Activated naive CD4-positive, alpha-beta T cell treated with anti-CD3 and anti-CD28 coated beads, Interleukin-2, amount 50 U/mL, for 16 hours (primary cell): ENCODE measurements at places on chromosomes 4 and X.

- DNase-seq: no peak
Observed at GRCh38 chr4:142696334-142697122, 149.6 kb downstream of the INPP4B start.

- no peak for DNase-seq
Observed at GRCh38 chrX:88977835-88978234, 230.8 kb downstream of the CPXCR1 start.

GRCh38 chrX:118459494-118459893, 36.1 kb upstream of the DOCK11 start:
- no peak for DNase-seq

DNA sequence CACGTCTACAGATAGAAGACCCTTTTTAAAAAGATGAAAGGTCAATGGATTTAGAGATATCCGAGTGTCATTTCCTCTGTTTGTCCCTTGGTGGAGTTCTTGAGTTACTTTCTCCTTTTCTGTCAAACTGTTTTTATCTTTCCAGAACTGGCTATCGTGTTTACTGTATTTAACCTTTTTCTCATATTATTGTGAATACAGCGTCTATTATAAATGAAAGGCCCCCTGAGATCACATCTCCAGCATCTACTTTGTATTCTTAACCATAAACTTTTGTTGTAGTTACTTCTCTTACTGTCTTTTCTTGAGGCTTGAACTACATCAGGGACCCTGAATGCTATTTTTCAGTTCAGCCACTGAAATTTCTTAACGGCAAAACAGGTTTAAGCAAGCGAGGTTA, 4.0 kb upstream of the PCDH7 start:
- DNase-seq: no peak

GRCh38 chr4:112857461-112857860, 192.0 kb upstream of the ANK2 start:
- DNase-seq: no peak

- DNase-seq: no peak
Observed at GRCh38 chrX:71315917-71316316, 14.4 kb downstream of the ITGB1BP2 start.

DNA sequence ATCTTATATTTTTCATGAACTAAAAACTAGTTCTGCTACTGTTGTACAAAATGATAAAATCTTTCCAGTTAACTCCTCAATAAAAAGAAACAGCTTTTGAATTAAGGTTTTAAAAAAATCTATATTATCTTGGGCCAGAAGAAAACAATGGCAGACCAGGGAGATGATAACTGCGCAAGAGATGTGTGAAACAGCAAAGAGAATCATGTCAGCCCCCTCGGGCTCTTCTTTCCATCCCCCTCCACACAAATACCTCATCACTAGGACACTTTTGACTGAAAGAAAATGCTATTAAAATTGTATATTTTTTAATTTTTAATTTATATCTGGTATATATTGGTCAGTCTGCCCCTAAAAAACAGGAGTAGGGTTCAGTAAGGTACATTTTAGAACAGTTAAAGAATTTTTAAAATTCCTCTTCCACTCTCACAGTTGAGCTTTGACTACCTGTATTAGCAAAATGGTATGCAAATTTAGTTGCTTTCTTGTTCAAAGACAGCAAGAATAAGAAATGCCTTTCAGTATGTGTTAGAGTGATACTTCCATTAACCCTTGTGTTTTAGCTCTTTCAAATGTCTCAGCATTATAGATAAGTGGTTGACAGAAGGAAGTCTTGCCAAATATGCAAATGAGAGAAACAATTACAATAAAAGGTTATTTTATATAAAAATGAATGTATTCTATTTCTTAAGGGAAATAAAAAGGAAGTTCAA, 36.4 kb upstream of the LCORL start:
- no peak for DNase-seq

DNA sequence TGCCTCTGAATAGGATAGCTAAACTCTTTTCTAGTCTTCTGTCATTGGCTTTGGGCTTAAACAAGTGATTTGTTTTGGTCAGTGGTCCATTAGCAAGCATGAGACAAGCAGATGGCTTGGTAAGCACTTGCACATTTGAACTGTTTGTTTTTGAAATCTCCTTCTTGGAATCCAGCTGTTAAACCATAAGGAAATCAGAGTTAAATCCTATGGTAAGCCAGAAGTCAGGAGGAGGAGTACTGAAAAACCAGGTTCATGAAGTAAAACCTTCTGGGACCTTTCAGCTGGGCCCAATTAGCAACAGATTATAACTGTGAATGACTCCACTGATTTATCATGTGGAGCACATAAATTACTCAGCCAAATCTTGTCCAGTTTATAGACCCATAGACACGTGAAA, 1042.5 kb upstream of the PABPC4L start:
- DNase-seq: no peak

DNA sequence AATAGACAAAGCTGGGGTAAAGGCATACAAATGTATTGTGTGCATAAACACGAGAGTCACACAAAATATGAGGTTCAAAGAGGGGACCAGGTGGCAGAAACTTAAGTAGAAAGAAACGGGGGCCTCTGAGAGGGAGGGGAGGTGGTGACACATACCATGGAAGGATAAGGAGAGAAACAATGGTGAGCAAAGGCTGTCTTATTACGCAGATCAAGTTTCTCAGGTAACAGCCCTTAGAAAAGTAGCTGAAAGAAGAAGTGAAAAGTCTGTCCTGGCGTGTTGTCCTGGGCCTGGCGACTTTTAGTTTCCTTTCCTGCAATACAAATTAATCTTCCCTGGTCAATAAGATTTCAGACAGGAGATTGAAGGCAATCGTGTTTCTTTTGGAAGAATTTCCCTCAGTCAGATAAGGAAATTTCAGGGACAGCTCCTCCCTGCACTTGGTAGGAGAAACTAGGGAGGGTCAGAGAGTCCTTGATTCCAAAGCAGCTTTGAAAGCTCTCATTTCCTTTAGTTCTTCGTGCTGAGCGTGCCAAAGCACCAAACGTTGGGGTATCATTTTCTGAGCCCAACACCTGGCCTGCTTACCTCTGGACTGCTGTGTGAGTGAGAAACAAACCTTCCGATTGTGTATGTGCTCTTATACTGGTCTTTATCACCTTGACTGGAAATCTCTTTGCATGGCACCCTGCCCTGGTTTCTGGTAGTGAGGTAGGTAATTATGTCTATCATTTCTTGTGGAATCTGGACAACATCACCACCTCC, 676.7 kb upstream of the LCORL start:
- DNase-seq: no peak

GRCh38 chrX:16903274-16904022, 33.3 kb upstream of the RBBP7 start:
- DNase-seq: no peak

- DNase-seq: no peak
Observed at GRCh38 chr4:144646523-144647094, 653 bp downstream of the HHIP start.

GRCh38 chrX:70444326-70444945, at the start of gene DLG3:
Gene DLG3 (plus strand): TSS chrX:70444835. CDS start chrX:70445202, 367 bp downstream.
- DNase-seq: no peak

- DNase-seq: no peak
Observed at GRCh38 chrX:120823556-120823955, 52.1 kb downstream of the CT47B1 start.

DNA sequence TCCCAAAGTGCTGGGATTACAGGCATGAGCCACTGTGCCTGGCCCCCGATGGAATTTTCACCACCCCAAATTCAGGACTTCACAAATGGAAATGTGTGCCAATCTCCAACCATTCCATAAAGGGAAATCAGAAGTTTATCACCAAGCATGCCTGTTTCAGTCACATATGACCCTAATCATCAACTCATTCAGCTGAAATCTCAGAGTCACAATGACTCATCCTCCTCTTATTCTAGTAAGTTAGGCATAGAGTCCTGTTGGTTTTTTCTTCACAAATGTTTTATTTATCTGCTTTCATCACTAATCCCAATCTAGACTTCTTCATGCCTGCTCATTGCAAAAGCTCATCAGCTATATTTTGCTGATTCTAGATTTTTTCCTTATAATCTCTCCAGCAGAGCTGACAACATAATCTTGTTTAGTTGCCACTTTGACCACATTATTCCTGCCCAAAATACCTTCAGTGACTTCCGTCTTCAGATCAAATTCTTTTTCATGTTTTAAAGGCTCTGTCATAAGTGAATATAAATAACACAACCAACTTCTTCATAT, 83.3 kb downstream of the SLC7A11 start:
- no peak for DNase-seq

GRCh38 chr4:140042634-140043033, 111.3 kb downstream of the MAML3 start:
- DNase-seq: no peak

DNA sequence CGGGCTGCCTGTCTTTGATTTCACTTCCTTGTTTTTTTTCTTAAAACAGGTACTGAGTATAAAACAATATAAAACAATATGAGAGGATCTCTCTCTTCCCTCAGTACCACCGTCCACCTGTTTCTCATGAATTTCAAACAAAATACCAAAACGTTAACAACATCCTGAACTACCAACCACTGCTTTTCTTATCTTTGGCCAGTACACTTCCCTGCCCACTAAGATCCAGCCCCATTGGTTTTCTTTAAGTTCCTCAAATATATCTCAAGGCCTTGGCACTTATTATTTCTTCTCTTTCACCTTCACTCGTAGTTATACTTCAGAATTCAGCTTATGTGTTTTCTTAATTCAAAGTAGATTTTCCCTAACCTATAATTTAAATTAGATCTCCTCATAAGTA, 370.2 kb upstream of the GRIA3 start:
- no peak for DNase-seq

DNA sequence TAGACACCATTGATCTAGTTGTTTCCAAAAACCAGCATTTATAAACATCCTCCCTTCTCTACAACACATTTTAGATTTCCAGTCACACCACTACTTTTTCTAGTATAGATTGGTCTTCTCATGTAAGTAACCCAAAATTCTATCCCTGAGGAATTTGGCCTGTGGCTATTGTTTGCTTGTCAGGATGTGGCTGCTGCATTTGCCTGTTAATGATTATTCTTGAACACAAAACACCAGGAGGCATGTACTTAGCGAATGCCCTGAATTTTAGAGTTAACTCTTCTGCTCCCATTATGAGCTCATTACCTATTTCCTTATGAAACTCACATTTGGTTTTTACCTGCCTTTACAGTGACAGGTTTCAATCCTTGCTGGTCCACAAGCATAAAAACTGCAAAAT, 102.0 kb upstream of the FSTL5 start:
- no peak for DNase-seq

DNA sequence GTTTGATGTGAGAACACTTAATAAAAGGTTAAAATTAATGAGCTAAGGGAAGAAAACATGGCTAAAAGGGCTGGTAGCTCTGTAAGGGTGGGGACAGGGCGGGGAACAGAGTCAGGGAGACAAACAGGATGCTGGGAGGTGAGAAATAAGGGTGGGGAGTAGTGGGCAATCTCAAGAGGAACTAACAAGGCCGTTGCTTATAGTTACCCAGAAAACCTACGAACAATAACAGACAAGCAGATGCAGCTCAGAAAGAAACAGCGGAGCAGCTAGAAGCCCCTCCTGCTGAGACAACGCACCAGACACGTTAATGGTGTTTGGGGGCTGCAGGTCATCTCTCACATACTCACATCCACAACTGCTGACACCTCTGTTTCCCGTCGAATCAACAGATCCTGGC, 9.7 kb upstream of the KLF3 start:
- DNase-seq: no peak

GRCh38 chr4:79864500-79865200, 208.4 kb downstream of the ANTXR2 start:
- no peak for DNase-seq

DNA sequence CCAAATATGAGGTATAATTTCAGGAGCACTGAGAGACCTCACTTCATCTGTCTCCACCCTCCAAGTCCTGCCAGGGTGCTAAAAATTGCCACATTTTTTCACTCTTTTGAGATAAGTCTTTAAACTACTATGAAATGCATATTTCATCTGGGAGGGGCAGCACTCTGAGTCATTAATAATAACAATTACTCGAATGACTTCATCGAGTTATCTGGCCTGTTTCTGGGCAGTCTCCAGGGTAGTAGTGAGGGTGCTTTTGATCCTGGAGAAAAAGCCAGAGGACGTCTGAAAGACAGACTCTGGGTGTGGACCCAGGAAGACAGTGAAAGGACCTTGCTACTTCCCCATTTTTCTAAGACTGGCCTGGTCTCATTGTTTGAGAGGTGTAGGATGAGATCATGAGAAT, 42.3 kb upstream of the SRD5A3 start:
- DNase-seq: no peak

DNA sequence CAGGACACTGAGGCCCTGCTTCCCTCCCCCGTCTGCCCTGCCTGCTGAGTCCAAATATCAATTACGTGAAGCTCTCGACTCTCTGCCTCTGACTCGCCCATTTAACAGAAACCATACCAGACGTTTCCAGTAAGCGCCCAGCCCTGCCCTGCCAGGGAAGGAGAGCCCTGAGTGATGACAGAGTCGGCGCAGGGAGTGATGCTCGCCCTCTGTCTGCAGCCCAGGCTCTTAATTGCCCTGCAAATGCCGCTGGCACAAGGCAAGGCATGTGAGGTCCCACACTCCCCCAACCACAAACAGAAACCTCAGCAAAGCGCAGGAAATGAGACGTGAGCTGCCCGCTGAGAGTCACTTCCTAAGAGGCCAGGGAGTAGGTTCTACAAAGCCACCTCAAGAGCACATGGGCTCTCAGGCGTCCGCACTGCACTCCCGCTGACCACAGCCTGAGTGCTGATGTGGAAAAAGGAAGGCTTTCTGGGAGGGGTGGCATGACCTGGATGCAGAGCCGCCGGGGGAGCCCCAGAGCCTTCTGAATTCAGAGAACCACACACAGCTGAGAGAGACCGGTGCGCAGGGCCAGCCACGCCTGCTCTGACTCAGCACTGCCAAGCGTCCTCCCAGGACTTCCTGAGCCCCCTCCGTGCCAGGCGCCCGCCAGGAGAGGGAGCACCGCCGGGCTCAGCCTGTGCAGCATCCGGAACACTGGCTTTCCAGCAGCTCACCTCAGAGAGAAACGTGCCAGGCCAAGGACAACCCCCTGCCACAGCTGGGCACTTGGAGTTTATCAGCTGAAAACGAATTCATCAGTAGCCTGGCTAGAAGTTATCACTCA, 5.3 kb downstream of the ZFYVE28 start:
- peak; percentile 65 for DNase-seq

DNA sequence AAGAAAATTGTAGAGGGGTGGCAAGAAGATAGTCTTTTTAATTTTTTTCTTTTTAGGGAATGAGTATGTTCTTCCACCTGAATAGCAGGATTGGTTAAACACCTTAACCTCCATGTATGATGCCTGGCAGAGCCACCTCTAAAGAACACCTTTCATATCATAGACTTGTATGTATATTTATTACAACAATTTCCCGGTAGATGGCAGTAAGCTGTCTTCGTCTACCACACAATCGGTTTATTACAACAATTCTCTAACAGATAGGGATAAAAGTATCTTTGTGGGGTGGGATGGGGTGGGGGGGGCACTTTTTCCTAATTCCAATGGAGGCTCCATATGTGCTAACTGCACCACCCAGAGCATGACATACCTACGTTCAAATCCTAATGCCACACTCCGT, 255.5 kb downstream of the LDB2 start:
- no peak for DNase-seq

DNA sequence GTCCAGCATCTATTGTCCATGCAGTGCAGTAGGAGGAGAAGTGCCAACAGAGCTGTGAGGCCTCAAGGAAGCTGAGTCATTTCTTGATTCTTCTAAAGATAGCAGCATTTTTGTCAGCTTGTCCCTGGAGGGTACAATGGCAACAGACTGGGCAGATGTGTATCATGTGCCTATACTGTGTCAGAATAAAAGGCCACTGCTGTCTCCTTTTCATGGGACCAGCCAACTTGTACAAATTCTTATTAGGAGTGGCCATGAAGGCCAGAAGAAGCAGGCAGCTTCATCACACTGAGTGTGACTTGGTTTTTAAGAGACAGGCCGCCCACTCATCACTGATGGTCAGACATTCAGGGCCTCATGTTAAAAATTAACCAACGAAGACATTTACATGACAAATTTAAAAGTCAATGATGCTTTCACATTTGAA, 185.0 kb upstream of the FAM241A start:
- no peak for DNase-seq
